Central memory CD4-positive, alpha-beta T cell (primary cell): ENCODE measurements at places on chromosomes 5 and 9.

- no peak for DNase-seq
Measured at GRCh38 chr5:167790462-167791260, 500.8 kb upstream of the WWC1 start.

GRCh38 chr5:53971131-53971530 is 339.2 kb downstream of the ARL15 start:
- DNase-seq, result no peak

DNA sequence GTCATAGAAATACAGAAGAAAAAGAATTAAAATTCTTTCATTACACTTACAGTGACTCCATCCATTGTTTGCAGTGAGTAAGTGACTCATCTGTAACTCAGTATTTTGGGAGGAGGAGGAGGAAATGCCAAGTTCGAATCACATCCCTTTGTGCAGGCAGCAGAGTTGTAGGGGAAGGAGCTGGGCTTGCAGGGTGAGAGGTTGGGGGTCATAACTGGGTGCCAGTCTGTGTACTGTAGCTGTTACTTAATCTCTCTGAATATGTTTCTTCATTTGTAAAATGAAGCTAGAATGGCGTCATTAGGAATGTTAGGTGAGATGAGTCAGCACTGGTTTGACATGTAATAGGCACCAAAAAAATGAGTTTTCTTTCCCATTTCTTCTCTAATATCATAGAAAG is 235.7 kb upstream of the ADAMTSL1 start:
- no peak for DNase-seq

GRCh38 chr5:155631116-155631515 is 617.6 kb downstream of the KIF4B start:
- no peak for DNase-seq

GRCh38 chr9:76643399-76644117 is 120.7 kb upstream of the PCA3 start:
- no peak for DNase-seq

DNA sequence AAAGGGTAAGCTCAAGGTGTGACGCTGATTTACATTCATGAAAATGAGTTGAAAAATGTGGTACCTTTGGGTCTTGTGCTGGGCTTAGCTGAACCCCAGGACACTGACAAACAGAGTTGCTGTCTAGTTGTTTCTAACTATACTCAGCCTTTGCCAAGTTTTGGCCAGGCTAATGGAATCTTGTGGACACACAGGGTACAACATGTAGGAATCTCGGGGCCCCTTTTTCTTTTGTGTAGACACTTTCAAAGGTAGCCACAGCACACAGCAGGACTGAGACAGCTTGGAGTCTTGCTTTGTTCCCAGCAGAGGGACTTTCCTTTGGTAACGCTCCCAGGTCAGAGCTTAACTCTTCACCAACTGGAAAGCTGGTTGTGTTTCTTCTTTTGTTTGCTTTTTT is 7.8 kb downstream of the LIX1 start:
- no peak for DNase-seq

GRCh38 chr5:10317825-10318682 is 10.4 kb upstream of the CMBL start:
- no peak for DNase-seq

DNA sequence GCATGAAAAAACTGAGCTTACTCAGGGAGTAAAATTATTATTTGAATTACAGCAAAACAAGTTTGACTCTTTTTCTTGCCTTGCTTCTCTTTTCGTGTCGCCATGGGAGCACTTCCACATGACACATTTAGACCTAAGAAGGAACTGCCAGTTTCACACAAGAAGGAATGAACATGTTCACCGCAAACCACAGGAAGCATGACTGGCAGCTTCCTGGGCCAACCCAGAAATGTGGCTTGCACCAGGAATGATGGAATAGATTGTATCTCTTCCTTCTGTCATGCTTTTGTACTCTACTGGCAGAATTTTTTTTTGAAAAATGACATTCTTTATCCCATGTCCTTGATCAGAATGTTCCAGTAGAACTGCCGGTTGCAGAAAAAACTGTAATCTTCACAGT is 32.9 kb upstream of the MAN2A1 start:
- DNase-seq, result peak; percentile 65

GRCh38 chr5:64794053-64794770 is 25.5 kb downstream of the CWC27 start:
- no peak for DNase-seq

DNA sequence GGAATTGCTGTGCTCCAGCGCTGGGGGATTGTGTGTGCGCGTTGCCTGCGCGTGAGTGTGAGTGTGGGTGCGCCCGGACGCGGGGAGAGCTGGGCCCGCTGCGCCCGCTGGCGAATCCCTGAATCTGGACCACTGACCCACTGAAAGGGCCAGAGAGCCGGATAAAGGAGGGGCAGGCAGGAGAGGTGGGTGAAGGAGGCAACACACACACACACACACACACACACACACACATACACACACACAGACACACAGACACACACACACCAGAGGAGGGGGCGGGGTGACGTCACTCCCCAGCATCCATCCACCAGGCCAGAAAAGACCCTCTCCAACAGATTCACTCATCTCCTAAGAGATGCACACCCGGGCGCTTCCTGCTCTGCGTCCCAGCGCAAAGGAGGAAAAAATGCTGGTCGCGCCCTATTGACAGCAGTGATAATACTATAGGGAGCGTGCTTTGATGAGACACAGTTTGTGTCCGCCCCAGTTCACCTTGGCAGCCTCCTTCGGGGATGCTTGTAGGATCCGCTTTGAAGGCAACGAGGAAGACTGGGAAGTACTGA is 1059.1 kb upstream of the DMAC1 start:
- DNase-seq, result no peak

- DNase-seq, result no peak
Measured at GRCh38 chr9:18043978-18044377, 430.0 kb upstream of the ADAMTSL1 start.

DNA sequence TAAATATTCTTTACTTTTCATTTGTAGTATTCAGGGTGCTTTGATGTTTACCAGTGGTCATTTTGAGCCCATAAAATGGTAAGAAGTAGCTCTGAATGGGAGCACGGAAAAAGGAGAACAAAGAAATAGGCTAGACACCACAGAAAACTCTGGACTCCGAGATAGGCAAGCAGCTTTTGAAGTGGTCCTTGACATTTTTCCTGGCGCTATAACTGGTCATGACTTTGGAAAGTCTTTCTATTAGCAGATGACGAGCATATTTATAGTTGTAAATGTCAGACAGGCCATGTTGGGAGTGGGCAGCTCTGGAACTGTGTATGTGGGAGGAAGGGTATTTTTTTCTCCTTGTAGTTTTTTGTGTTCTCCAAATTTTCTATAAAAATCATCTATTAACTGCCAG is 126.1 kb upstream of the POC5 start:
- DNase-seq, result no peak

- no peak for DNase-seq
Measured at GRCh38 chr5:87243161-87243844, 24.4 kb upstream of the RASA1 start.

DNA sequence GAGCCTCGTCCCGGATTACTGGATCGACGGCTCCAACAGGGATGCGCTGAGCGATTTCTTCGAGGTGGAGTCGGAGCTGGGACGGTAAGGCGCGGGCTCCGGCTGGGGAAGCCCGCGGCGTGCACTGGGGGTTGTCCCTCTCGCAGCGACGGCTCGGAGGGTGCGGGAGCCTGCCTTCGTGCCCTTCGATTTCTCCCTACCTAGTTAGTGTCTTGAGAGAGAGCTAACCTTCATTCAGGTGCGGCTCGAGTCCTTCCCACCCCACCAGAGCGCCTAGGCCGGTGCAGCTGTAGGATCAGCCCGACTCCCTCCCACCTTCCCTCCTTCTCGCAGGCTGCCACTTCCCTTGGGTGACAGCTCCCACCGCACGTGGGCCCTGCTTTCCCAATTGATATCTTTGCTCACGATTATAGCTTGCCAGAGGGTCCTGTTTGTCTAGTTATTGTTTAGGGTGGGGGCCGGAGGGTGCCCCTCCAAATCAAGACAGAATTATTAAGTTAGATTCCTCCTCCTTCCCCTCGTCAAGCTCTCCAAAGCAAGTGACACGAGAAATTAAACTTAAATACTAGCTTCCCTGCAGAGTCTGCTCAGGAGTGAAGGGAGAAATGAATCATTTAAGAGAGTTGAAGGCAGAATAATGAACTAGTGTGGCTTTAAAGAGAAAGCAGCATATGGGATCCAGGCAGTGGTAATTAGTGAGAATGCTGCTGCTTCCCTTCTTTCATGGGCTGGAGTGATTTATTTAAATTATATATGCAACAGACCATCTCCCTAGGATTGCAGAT is 569 bp downstream of the CAMK4 start:
- no peak for DNase-seq

GRCh38 chr5:177595026-177595585 is 3.1 kb downstream of the TMED9 start:
- no peak for DNase-seq

DNA sequence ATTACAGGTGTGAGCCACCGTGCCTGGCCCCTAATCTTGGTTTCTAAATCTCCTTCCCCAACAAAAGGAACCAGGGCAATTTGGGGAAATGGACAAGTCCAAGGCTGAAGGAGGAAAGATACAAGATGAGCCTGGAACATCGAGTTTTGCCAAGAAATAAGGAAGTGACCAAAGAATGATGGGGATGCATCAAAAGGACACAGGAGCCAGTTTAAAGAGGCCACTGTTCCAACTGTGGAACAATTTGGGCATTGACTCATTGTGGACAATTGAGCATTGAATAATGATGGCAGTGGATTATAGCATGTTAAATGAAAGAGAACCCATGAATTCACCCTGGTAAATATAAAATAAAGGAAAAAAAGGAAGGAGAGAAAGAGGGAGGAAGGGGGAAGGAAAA is 47.5 kb downstream of the DUSP1 start:
- DNase-seq, result no peak

DNA sequence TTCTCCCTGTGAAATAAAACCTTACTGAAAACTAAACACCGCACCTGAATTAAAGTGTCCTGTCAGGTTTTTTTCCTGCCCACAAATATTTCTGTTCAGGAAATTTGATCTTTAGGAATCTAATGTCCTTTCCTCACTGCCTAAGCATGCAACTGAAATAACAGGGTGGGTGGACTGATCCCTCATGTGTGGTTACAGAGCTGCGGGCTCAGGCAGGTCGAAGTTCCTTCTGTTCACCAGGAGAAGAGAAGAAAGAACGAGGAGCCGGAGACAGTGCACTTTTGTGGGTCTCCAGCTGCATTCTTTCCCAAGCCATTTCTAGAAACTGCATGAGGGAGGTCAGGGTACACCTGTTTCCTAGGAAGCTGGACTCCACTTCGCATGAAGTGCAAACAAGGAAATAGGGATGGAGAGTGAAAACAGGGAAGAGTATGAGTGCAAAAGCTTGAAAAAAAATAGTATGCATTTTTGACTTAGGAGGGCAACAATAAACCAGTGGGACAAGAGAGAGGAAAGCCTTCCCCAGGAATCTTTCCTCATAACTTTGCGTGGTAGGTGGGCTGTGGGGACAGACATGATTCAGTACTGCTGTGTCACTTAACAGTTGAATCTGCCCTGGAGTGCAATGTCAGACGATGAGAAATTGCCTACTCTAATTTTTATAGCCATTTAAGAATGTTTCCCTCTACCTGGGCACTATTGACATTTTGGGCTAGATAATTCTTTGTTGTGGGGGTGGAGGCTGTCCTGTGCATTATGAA is 60.3 kb downstream of the GCNT1 start:
- DNase-seq, result no peak

GRCh38 chr9:137077010-137077747 is at the start of gene UAP1L1:
TSS of gene UAP1L1 (plus strand) at chr9:137077517. CDS start at chr9:137077533, 16 bp downstream.
- peak; percentile 37 for DNase-seq

DNA sequence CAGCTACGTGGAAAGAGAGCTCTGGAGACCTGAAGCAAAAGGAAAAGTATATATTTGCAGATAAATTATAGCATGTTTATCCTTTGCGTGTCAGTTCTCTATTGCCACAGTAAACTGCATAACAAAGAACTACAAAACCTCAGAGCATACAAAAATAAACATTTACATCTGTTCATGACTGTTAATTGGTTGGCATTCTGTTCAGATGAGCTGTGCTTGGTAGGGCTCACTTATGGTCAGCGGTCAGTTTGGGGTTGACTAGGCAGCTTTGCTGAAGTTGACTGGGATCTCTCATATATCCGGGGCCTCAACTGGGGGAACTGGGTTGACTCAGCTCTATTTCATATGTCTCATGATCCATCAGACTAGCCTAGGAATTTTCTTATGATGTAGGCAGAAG is 257.7 kb downstream of the TLE1 start:
- DNase-seq, result no peak

- no peak for DNase-seq
Measured at GRCh38 chr5:21774801-21775200, 1078.3 kb downstream of the CDH12 start.

DNA sequence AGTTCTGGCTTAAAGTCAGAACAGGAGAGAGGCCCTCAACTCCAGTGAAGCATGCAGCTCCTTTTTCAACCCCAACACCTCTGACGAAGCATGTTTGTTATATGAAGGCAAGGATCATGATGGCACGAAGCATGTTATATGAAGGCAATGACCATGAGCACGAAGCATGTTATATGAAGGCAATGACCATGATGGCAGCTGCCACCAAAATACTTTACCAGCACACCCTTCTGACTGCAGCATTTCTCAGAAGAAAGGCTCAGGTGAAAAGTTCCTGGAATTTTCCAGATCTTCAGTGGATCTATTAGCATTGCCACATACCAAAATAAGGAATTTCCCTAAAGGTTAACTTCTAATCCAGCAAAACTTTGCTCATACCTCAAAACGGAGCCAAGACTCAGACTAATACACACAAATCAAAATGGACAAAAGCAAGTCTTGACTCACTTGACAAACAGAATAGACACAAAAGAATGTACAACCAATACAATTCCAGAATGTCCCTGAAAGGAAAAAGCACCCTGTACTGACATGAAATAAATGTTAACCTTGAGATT is 217.4 kb downstream of the FANCC start:
- no peak for DNase-seq

DNA sequence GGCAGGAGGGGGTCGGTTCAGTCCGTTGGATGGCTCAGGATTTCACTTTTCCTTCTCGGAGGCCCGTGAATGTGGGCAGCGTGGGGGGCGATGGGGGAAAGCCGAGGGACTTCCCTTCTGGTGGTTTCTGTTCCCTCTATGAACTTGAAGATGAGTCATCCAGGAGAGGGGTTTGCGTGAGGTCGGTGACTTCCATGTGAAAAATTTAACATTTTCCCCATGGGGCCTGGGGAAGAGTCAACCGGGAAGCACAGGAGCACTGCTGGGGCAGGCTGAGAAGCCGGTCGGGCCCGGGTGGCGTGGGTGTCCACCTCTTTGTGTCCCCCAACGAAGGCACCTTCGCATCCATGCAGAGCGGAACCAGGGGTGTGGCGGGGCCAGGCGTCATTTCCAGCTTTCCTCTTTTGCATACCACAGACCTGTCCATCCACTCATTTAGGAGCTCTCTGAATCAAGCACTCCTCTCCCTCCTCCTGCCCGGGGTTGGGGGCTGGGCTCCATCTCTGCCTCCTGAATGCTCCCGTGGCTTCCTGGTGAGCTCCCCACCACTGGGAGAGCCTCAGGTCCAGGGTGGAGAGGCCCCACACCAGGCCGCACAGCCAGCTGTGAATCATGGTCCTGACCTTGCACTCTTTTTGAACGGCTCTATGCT is 68.4 kb downstream of the ANKRD33B start:
- no peak for DNase-seq

DNA sequence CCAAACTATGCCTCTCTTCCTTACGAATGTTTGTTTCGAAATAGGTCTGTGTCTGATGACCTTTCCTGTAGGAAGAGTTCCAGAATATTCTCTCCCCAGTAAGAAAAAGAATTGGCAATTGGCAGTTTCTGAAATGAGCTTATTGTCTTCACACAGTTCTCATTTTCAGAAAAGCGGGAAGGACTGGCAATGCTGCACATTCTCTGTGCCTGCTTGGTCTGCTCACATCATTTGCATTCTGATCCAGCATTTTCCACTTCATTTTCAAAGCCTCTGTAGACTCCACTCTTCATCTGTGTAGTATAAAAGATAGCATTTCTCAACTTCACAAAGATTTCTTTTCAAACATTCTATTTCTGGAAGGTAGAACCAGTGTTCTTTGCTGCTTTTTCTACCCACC is 120.6 kb upstream of the CCDC112 start:
- no peak for DNase-seq
